ENCODE measurements at places on chromosomes 7 and 10.

- DNase-seq: no peak
These were observed 49.6 kb downstream of the TES start for GRCh38 chr7:116259871-116260440.

DNA sequence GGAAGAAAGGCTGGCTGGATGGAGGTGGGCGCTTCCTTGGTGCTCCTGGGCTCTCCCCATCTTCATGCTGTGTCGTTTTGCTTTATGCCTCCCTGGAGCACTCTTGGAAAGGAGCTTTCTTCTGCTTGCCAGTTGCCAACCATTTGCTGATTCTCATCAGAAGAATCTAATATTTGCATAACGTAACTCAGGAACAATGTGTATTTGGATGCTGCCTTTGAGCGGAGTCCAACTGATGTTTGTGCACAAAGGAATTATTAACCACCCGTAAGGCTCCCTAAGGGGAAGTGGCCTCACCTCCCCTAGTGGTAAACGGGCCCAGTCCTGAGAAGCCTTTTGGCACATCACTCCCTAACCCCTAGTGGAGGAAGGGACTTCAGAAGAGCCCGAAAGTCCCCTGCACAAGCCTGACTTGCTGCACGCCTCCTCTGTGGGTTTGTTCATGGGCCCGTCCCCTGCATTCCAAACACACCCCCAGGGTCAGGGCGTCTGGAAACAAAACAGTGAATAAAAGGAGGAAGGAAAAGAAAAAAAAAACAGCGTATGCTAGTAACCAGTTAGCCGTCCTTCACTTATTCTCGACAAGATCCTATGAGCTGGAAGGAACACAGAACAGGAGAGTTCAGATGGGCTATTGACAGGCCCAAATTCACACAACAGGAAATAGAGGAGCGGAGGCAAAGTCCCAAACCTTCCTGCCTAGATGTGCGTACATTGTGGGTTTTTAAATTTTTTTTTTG lies 602.2 kb downstream of the LRMDA start:
- no peak for DNase-seq

- no peak for DNase-seq
These were observed 150.5 kb downstream of the ELAPOR2 start for GRCh38 chr7:86908948-86909347.

- no peak for DNase-seq
These were observed 993 bp downstream of the PTPRN2 start for GRCh38 chr7:158586499-158587161.

- no peak for DNase-seq
These were observed 8.1 kb downstream of the SEMA4G start for GRCh38 chr10:100977436-100977835.

DNA sequence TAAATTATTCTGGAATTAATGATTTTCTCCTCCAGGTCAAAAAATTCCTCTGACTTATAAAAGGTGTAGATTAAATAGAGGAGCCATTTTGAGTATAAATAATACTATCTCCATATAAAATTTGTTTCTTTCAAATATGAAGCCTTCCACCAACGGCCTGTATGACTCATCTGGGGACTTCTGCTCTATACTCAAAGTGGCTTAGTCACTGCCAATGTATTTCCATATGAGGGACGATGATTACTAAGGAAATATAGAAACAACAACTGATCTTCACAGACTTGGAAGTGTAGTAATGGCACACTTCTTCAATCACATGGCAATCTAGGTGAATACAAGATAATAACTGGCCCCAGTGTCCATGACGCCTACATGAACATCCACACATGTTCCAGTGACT lies 335.6 kb upstream of the HGF start:
- DNase-seq: no peak

DNA sequence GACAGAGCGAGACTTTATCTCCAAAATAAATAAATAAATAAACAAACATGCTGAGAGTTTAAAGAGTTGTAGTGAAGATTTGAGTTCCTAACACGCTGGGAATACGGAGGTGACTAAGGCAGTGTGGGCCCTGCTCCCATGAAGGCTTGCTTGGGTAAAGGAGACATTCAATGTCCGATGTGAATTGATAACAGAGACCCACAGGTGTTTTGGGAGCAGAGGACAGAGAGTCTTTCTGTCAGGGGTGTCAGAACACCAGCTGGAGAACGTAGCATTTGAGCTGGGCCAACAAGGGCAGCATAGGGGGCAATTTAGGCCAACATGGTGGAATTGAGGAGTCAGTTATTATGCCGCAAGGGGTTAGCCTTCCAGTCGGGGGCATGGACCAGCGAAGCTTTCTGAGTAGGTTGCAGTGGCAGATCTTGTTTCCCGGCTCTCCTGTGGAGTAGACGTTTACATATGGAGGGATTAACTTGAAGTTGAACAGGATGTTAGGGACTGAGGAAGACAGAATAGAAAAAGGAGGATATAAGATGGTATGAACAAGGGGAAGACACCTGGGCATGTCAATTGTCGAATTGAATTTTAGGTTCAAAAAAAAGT lies 5.6 kb downstream of the PROSER2 start:
- no peak for DNase-seq

DNA sequence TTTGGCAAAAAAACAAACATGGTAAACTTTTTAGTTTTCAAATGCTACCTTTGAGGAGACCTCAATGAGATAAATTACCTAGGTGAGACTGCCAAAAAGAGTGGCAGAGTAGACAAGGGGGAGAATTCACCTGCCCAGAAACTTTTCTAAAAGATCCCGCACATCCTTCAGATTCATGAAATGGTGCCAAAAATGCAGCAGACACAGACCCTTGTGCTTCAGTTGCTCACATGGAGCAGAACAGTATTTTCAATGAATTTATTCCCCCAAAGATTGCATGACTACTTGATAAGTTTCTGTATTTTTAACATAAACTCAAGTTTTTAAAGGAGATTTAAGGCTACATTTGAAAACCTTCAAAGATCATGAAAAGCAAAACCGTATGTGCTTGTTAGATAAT lies 270.0 kb downstream of the TRIL start:
- no peak for DNase-seq

- DNase-seq: no peak
These were observed 3.6 kb upstream of the GPR146 start for GRCh38 chr7:1040790-1041189.

DNA sequence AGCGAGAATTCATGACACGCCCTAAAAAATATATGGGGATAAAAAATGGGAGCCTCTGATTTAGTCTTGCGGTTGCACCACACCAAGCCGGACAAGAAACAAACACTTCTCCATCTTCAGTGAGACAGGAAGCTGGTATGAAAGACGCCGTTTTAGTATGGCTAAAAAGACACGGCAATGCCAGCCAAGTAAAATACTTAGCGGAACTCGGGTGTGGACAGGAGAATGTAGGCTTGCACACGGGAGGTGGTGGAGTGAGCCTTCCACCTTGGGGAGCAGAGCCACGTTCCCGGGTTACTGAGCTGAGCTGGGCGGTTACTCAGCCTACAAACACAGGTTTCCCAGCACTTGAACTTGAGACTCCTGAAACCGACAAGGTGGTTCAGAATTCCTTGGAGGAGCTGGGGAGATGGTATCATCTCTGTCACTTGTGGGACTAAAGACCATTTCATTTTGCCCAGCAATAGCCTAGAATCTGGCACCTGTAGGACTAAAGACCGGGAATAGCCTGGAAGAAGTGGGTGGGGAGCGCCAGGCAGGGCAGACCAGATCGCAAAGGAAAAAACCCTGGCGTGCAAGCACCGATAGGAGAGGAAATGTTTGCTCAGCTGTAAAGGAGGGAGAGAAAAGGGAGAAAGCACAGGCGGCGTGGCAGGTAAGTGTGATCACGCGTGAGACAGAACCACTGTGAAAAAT lies 34.8 kb upstream of the SEPHS1 start:
- DNase-seq: peak; percentile 17
